GM04504 (cell line): ENCODE measurements at places on chromosomes 13 and 19.
A peak's percentile ranks its signal among the peaks of the same experiment; 100 is the strongest.

- no peak for DNase-seq
Observed at GRCh38 chr13:62525652-62526051, 1110.0 kb upstream of the PCDH20 start.

GRCh38 chr13:80572308-80572922, 231.5 kb upstream of the SPRY2 start:
- DNase-seq, result no peak

DNA sequence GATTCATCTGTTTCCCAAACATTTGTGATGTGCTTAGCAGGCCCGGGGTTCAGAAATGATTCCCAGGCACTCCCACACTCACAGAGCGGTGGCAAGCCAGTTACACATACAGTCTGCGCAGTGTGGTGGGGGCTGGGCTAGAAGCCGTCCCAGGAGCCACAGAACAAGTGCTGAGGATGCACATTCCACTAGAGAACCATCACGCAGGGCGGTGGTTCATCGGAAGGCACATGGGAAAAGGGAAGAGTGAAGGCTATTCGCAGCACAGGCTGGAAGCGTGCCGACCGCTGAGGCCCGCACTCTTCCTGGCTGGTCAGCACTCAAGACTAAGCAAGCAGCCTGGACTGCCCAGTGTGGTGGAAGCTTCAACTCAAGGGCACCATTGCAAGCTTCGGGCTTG, 126.3 kb upstream of the SLC7A1 start:
- DNase-seq, result no peak

GRCh38 chr19:7872306-7873204, 1.6 kb downstream of the PRR36 start:
- DNase-seq, result no peak

DNA sequence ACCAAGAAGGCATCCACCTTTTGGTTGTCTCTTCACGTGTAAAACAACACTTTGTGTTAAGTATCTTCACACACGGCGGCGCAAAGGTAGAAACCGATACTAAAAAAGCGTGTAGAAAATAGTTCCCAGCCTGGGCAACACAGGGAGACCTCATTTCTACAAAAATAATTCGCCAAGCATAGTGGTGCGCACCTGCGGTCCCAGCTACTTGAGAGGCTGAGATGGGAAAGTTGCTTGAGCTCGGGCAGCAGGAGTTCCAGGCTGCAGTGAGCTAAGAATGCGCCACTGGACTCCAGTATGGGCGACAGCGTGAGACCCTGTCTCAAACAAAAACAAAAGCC, 573 bp upstream of the ERCC5 start:
- DNase-seq, result no peak

GRCh38 chr19:18649371-18650020, 12.7 kb downstream of the KLHL26 start:
- DNase-seq, result no peak

DNA sequence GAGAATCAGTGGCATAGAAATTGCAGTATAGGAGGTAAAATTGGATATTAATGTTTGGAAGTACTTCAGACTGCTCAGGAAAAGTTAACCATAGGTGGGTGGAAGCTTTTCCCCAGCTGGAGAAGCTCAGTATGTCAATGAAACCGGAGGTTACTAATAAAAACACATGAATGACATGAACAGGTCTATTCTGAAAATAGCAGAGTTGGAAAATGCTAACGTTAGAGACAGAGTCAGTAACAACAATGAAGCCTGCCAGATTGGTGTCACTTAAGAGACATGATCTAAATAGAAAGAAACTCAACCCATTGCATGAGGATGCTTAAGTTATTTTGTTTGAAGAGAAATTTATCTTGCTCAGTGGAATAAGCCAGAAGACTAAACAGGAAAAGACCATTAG, 364.5 kb downstream of the DNAJC15 start:
- DNase-seq, result no peak

- DNase-seq, result no peak
Observed at GRCh38 chr19:48818234-48818820, 7.5 kb upstream of the BCAT2 start.

DNA sequence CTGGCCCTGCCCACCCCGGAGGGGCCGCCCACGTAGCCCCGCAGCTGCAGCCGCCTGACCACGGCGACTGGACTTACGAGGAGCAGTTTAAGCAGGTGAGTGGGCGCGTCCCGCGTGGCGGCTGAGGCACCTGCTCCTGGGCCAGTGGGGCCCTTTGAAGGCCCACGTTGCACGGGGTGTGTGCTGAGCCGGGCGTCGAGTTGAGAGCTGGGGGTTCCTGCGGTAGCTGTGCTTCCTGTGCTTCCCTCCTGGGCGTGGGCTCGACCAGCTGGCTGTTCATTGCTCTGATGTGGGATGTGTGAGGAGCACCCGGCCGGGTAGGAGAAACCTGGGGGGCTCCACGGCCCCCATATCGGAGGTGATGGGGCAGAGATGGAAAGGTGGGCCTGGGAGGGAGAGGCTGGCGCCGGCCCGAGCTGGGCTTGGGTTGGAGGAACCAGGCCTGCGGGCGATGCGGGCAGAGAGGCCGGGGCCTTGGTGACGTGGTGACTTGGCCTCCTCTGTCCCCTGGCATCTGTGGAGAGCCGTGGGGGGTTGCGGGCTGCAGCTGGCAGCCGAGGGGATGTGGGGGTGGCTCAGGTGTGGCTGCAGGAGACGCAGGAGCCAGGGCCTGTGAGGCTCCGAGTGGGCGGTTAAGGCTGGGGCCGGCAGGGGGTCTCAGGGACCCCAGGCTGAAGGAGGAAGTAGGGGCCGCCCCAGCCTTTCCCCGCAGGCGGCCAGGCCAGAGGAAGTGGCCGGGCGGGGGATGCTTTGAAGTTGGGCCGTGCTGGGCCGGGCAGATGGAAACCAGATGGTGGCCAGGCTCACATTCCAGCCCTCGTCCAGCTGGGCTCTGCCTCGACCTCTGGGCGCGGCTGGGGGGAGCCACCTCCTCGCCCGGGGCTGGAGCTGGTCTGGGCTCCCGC, 7.1 kb downstream of the ARID3A start:
- peak; percentile 94 for DNase-seq

GRCh38 chr19:30249911-30250310, 122.3 kb upstream of the ZNF536 start:
- DNase-seq, result no peak

DNA sequence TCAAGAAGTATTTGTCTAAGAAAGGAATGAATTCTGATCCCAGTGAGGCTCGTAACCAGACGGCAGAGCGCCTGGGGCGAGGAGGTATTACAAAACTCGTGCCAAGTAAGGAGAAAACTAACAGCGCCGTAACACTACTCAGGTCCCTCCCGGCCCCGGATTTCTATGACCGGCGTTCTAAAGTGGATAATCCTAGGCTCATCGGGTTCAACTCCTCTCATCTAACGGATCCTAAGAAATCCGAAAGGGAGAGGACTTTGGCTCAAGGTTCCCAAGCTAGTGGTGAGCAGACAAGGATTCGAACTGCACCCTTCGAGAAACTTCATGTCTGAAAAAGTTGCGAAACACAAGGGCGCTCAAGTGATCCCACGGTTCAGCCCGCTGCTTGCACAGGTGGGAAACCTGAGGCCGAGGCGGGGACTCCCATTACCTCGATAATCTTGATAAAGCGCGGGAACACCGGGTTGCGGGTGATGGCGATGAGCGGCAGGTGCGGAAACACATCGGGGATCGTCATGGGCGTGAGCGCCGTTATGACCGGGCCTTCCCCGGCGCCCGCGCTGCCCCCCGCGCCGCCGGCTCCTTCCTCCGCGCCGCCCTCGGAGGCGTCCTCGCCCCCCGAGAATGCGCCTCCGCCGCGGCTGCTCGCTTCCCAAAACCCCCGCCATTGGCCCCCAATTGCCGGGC, 529 bp downstream of the LONP1 start:
- no peak for DNase-seq

DNA sequence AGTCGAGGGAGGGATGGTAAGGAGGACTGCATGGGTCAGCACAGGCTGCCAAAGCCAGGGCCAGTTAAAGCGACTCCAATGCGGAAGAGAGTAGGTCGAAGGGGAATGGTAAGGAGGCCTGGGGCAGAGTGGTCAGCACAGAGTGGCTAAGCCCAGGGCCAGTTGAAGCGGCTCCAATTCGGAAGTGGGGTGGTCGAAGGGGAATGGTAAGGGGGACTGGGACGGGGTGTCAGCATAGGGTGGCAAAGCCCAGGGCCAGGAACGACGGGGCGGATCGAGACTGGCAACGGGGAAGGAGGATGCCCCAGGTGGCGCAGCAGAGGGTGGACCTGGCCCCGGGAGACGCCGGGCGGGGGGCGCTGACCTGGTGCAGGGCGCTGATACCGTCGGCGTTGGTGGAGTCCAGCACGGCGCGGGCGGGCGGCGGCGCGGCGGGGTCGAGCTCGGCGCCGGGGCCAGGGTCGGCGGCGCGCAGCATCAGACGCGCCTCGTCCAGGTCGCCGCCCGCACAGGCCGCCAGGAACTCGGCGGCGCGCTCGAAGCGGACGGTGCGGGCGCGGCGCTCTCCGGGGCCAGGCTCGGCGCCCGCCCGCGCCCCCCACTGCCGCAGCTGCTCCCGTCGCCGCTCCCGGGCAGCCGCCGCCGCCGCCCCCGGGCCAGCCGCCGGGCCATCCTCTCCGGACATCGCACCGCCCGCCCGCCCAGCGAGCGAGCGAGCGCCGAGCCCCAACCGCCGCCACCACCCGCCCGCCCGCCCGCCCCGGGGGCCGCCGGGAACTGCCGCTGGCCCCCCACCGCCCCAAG, at the start of gene PPP1R12C:
Gene PPP1R12C, minus strand, starts transcription at position 779 of the 804 bp plus-strand sequence. Its CDS starts 94 bp downstream, at position 685.
- no peak for DNase-seq

DNA sequence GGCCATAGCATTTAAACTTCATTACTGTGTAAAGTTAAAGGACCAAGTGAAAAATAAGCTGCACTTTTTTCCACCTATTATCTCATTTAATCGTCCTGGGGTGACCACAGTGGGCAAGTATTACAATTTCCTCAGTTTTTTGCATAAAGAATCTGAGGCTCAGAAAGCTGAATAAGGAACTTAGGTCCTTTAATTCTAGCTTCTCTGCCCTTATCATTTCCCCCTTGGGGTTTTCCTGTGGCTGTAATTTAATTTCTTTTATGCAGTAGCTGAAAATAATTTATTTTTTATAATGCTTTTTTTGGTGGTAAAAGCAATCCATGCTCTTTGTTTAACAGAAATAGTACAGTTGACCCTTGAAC, 59.8 kb upstream of the RCBTB2 start:
- DNase-seq, result no peak

DNA sequence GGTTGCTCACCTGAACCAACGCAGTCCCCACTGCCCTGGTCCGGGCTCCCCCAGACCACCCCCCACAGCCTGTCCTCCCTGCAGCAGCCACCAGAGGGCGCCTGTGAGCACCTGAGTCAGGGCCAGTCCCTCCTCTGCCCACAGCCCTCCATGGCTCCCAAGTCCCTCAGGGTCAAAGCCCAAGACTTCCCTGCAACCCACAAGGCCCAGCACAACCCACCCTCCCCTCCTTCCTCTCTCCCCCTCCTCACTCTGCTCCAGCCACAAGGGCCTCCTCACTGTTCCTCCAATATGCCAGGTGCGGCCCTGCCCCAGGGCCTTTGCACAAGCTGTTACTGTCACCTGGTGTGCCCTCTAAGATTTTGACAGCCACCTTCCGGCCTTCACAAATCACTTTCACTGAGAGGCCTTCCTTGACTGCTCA, 10.9 kb downstream of the GNA15 start:
- DNase-seq, result no peak
